ENCODE measurements at places on chromosomes 7 and 10. TPM values are rescaled to one million over a fixed set of nuclear protein-coding genes. Genes with fewer than 3 reads are reported as not detected.
A peak's percentile ranks its signal among the peaks of the same experiment; 100 is the strongest.

Gene TMEM243
- polyA plus RNA-seq, result 21.3 TPM

Gene GPR15LG
- not detected for polyA plus RNA-seq

Gene CHPF2
- 13.8 TPM for polyA plus RNA-seq

Gene CHRM2
- 0.19 TPM for polyA plus RNA-seq

Gene PAX4
- polyA plus RNA-seq, result not detected

Gene ANKRD7
- not detected for polyA plus RNA-seq

Gene GFRA1
- polyA plus RNA-seq, result 3.9 TPM

Gene NACAD
- 1.2 TPM for polyA plus RNA-seq

DNA sequence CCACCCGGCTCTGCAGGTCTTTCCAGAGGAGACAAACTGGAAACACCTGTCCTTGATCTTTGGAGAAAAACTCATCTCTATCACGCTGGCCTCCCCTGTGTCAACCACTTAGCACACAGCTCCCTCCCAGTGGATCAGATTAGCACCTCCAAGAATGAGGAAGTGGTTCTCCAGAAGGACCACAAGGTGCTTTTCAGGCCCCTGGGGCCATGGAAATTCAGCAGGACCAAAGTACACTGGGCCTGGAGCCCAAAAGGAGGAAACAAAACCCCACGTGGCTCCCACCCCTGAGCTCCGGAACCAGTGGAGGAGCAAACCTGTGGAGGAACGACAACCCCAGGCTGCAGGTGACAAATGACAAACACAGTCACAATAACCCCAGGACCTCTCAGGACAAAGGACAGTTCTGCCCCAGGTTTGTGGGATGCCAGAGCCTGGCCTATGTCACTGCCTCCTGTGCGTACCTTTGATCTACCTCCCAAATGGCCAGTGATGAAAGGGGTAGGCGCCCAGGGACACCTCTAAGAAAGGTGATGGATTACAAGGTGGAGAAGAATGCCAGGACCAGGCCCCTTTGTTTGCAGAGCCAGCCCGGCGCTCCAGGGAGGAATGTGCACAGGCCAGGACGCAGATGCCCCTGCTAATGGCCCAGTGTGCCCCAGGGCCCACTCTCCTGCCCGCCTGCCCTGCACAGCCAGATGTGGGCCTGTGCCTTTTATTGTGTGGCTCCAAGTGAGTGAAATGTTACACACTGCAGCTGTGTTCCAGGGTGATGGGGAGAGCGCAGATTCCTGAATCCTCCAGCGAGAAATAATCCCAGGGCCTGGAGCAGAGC, 5.7 kb downstream of the TNS3 start:
- peak; percentile 87 for DNase-seq

- DNase-seq, result no peak
These were observed 9.2 kb downstream of the NEBL start for GRCh38 chr10:20887706-20888555.

DNA sequence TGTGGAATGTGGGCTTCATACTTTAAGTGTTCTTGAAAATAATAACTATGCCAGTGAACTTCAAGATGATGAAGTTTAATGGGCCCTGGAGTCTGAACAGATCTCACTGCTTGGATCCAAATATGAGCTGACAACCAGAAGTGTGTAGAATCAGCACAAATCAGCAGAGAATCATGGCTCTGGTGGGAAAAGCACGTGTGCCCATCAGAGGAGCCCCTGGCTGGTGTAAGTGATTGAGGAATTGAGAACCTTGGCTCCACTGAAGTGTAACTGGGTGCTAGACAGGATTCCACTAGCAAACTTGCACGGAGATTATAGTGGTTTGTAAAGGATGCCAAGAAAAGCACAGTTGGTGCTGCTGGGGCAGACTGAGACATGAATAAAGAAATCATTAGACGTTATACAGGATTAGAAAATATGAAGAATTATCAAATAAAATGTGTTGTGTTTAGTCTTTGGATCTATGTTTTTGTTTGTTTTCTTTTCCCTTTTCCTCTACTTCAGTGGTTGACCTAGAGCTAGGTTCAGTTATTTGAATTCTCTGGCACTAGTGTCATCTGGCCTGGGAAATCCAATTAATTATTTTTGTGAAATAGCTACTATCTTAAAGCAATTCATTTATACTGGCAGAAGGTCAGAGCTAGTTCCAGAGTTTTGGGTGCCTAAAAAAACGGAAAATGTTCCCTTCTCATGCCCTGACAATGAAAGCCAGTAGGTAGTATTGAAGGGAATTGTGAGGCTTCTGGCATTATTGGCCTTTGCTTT, 175.7 kb upstream of the MEOX2 start:
- no peak for DNase-seq

GRCh38 chr7:146892151-146892550, 775.5 kb downstream of the CNTNAP2 start:
- DNase-seq, result no peak

DNA sequence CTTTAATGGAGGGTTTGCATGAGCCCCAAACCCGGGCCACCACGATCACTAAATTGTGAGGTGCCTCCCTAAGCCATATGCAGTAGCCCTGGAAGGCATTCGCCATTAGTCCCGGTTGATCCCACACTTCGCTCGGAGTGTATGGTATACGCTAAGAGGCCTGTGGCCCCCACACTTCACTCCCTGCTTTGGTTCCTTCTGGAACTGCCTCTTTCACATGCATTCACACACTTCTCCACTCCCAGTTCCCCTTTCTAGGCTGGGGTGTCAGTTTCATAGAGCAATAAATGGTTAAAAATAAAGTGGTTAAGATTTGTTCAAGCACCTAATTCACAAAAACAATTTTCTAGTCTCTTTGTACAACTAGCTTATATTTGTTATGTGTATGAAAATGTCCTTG, 212.1 kb upstream of the KCND2 start:
- DNase-seq, result no peak

DNA sequence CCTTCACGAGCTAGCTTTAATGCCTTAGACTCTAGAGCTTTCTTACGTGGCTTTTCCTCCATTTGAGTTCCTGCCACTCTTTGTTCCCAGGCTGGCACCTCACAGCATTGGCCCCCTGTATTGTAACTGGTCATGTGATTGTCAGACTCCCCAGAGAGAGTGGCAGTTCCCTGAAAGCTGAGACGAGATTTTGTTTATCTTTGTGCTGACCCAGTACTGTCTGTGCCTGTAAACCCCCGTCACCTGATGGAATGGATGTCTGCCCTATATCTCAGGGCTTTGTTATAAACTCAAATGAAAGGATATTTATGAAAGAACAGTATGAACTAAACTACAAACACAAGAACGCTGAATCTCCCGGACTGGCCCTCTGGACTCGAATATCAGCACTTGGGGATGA, 13.0 kb downstream of the NOBOX start:
- no peak for DNase-seq

DNA sequence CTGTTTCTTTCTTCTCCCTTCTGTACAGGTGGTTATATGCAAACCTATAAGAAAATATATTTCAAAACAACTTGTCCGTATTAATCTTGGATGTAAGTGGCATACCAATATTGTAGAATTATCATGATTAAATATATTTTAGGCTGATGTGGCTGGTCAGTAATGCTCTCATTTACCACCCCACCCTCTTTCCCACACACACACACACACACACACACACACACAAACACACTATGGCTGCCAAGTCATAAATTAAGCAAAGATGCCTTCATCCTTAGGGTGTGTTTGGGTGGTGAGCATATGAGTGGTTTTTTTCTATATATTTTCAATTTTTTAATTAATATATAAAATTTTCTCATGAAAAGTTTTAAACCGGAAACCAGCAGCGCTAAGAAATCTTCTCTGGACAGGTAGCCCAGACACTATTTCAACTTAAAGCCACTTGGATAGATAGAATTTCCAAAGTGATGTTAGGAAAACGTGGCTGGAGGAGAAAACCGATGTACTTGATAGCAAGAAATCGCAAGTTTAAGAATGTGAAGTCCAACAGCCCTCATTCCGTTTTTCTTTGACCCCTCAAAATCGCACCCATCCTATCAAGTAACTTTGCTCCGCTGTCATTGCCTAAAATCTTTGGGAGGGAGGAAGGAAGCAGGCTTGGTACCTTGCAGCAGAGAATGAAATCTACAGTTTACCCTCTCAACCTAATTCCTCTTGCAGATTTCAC, 171.7 kb downstream of the FAM107B start:
- no peak for DNase-seq

GRCh38 chr10:79106256-79107050, 37.7 kb downstream of the ZMIZ1 start:
- no peak for DNase-seq

DNA sequence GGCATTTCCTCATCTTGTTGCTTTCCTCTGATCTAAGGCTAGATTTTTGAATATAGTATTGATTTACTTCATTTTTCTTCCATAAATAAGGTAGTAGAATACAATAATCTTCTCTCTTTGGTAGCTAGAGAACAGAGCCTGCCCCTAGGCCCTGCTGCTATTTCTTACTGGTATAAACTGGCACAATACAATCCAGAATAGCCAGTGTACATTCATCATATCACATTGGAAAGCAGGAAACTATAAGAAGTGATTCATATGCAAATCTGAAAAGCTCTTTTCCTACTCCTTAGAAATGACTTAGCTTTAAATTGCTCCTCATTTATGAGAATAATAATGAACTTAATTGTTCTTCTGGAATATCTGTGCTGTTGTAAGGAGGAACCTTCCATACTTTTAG, 100.2 kb downstream of the KCND2 start:
- DNase-seq, result no peak

DNA sequence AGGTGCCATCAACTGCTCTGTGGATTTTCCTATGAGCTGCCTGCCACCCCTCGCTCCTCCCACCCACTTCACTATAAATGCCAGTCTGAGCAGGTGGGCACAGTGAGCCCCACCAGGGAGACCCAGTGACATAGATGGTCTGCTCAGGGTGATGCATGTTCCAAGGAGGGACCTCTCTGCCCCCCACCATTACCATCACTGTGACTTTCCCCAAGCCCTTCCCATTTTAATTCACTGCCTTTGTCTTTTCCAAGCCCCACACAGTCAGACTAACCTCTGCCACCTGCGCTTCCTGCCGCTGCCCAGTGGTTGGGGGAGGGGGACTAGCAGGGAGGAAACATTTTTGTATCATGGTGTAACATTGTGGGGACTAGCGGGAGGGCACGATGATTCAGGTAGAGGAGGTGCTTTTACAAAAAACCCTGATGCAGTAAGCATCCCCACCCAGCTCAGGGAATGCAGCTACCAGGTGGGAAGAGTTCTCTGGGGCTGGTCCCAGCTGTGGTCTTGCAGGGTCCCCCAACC, 24.6 kb downstream of the PRSS2 start:
- DNase-seq, result no peak

DNA sequence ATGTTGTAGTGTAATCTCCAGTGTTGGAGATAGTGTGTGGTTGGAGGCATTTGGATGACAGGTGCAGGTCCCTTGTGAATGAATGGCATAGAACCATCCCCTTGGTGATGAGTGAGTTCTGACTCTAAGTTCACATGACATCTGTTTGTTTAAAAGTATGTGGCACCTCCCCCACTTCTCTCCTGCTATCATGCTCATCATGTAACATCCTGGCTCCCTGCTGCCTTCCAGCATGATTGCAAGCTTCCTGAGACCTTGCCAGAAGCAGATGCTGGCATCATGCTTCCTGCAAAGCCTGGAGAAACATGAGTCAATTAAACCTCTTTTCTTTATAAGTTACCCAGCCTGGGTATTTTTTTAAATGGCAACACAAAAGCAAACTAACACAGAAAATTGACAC, 499.0 kb upstream of the SEMA3D start:
- DNase-seq, result no peak

DNA sequence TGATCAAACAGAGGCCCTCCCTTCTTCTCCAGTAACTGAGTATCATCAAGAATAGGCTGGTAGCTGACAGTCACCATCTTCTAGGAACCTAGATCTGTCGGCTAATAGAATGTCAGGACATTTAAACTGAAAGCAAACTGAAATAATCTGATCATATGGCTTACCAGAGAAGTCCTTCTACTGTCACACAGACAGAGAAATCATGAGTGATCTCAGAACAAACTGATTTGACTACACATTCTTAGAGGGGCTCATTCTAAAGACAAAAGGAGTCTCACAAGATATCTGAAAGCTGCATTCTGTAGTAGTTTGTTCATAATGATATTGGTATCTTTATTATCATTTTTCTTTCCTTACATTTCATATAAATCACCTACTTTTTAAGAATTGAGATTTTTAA, 130.9 kb upstream of the ADCY1 start:
- DNase-seq, result no peak

DNA sequence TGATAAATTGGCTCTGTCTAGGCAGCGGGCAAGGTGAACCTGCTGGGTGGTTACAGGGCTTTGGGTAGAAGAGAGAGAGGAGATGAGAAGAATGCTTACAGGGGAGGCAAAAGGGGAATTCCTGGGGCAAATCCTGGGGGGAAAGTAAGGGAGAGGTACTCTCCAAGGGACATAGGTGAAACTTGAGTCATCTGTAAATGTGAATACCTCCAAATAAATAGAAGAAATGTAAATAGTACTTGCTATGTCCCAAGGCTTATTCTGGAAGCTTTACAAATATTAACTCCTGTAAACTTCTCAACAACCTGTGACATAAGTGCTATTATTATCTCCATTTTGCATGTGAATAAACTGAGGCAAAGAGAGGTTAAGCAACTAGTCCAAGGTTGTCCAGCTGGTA, 57.7 kb upstream of the CDK13 start:
- no peak for DNase-seq

- DNase-seq, result no peak
These were observed 119.6 kb downstream of the TES start for GRCh38 chr7:116329686-116330503.

DNA sequence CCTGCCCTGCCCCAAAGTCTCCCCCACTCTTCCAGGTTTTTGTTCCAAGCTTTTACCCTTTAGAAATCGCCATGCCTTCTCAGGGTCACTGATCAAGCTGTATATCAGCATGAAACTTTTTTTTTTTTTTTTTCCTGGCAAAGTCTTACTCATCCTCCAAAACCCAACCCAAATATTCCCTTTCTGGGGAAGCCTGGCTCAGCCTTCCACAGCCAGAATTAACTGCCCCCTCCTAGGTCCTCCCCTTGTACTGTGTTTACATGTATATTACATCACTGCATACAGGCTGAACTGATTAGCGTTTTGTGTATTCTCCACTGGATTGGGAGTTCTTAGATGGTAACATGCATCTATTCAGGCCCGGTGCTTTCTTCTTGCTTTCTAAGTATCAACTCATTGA, 4.6 kb upstream of the NOBOX start:
- no peak for DNase-seq

DNA sequence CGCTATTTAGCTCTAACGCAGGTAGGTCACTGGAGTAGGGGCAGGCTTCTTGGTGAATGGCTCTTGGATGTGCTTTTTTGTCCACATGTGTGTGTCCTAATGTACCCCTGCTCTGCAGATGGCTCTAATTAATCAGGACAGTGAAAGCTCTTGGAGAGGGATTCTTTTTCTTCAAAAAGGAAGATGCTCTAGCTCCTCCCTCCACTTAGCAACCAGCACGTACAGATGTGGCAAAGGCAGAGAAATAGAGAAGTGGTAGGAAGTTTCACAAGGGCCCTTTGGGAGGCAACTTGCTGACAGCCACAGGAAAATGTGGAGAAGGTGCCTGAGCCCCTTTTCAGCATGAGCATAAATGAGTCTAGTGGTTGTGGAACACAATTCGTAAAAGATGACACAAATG, 221.7 kb downstream of the PLXNA4 start:
- DNase-seq, result no peak

All from stomach (tissue), 19 donors.